ENCODE measurements at places on chromosomes 1 and 21.

DNA sequence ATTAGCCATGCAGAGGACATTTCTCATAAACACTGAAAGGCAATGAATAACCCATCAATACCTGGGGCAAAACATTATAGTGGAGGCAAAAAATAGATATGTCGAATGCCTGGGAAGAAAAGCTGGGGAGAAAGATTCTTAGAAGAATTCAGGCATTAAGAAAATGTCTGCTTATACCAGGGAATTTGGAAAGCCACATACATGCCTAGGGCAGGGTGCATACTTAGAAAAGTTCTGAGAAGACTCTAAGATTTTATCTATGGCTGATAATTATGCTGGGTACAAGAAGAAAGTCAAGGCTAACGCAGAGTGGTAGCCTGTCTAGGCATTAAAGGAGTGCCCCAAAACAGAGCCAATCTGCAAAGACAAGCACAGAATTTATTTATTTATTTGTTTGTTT is 18.4 kb downstream of the SLAMF6 start:
- DNase-seq: no peak

DNA sequence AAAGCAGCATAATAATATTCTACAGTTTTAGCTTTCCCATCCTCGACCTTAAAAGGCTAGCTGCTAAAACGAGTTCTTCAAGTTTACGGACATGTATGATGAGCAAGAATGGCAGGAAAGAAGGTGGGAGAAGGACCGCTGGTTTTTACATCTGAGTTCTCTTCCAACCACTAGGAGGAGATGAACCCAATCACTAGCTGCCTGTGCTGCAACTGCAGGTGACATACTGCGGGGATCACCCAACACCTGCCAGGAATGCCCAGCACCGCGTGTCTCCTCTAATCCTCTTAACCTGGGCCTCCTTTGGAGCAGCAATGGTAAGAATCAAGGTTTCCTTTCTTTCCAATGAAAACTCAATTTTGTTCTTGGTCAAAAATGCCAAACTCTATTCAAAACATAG is 23.5 kb downstream of the TOR3A start:
- DNase-seq: no peak

GRCh38 chr1:246907472-246907871 is 24.3 kb downstream of the AHCTF1 start:
- peak; percentile 19 for DNase-seq

GRCh38 chr1:200029822-200030152 is 2.3 kb downstream of the NR5A2 start:
- no peak for DNase-seq

- no peak for DNase-seq
Measured at GRCh38 chr1:17686258-17686657, 68.9 kb upstream of the ACTL8 start.

DNA sequence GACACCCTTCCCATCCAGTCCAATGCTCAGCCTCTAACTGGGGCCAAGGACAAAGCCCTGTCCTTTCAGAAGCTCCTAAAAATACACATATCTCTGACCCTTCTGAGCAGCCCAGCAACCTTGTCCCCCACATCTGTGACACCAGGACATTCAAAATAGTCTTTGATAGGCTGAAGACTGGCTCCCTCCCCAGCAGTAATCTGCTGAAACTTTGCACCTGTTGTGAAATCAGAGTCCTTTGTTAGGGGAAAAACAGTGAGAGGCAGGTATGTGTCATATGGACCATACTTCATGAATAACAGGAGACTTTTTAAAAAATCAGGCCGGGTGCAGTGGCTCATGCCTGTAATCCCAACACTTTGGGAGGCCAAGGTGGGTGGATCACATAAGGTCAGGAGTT is 82.4 kb upstream of the VAMP3 start:
- DNase-seq: no peak

- DNase-seq: no peak
Measured at GRCh38 chr1:157189986-157190982, 52.1 kb upstream of the ETV3 start.

DNA sequence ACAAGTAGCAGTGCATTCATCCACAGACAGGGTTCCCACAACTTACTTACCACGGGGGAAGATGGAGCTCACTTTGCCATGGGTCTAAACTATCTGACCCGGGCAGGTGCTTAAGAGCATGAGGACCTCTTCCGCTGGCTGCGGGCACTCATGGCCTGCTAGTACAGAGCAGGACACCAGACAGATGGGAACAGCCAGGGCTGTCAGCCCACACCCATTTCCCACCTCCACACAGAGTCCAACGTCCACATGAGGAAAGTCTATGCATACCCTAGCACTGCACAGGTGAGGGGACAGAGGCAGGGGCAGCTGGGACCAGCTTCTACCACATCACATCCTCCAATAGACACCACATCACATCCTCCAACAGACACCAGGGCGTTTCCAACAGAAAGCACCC is 35.8 kb upstream of the PRDM15 start:
- DNase-seq: no peak

DNA sequence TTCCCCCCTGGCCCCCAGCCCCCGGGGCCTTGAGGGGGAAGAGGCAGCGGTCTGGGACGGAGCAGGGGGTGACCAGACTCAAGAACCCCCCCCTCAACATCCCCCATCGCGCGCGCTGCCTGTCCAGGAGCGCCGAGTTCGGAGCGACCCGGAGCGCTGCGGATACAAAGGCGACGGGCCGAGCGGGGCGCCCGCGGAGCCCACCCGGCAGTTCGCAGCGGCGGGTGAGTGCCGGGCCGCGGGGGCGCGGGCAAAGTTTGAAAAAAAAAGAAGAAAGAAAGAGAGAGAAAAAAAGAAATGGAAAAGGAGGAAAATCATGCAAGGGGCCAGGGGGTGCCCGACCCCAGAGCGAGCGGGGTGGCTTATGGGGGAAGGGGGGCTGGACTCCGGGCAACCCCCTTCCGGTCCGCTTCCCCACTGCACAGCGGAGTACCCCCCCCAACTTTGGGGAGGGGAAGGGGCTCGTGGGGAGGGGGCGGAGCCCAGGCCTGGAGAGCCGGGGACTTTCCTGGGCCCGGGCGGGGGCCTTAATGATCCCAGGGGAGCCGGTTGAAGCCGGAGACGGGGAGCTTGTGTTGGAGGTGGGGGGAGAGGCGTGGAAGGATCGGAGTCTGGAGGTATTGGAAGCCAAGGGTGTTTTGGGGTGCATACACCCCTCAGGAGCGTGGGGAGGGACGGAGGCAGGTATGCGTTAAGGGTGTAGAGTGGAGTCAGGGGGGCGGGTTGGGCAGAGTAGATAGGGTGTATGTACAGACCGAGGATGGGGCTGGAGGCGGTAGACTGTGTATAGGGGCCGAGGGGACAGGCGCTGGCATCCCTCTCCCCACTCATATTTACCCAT is 502 bp downstream of the VANGL2 start:
- no peak for DNase-seq

DNA sequence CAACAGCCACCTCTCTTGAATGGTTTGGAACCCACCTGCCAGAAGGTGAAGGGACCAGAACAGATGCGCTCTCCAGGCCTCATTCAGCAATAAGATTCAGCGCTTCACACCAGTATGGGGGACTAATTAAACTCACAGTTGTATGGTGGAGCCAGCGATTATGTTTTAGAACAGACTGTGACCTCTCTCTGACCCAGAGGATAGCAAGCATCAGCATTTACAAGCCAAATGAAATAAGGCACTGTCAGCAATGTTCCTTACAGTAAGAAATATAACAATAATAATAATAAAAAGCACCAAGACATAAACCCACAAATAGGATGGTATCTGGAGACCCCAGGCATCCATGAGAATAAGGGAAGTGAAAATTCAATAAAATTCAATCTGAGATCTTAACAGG is 6.9 kb upstream of the CDC42BPA start:
- no peak for DNase-seq

GRCh38 chr1:228226141-228226874 is 18.5 kb downstream of the OBSCN start:
- DNase-seq: no peak

GRCh38 chr1:31593136-31593665 is 16.9 kb downstream of the TINAGL1 start:
- DNase-seq: no peak

DNA sequence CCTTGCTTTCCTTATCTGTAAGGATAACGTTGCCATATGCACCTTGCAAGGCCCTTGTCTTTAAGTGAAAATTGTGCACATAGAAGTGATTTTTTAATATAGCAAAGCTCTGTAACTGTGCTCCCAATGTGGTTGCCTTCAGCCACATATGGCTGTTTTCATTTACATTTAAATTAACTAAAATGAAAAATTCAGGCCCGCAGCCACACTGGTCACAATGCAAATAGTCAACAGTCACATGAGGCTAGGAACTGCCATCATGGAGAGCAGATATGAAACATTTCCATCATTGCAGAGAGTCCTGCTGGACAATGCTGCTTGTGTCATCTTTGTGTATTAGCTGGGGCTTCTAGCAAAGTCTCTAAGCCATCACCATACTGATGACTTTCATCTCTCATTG is 83.4 kb downstream of the PGBD5 start:
- DNase-seq: no peak

GRCh38 chr1:170470121-170470520 is 61.8 kb upstream of the GORAB start:
- no peak for DNase-seq

DNA sequence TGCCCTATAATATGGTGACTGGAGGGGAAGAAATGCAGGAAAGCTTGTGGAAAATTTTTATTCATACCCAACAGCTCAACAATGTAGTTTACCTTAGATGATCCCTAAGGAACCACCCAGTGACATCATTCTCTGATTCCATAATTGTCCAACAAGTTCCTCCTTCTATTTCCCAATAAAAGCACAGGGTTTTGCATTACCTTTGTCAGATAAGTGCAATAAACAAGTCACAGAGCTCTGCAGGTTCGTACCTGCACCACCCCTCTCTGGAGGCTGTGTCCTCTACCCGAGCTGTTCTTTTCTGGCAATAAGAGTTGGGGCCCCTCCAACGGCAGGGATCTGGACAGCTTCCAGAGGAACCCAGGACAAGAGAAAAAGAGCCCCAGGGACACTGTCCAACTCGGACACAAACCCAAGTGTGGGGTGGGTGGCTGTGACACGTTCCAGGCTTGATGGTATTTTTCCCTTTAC is 38.8 kb downstream of the RCAN1 start:
- no peak for DNase-seq

DNA sequence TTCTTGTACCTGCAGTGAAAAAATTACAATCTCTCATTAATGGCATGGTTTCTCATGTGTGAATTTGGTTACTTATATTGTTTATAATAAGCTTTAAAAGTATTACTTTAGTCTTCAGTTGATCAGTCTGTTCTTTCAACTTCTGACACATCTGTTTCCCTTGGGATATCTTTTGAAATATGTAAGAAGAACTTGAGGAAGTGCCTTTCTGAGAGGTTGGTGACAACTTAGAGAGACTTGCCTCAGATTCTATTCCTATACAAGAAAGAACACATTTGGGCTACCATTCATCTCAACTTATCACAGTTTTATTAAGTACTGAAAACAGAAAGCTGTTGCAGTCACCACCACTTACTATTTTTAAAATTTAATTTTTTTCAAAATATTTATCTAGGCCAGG is 8.1 kb downstream of the AKNAD1 start:
- DNase-seq: no peak

- DNase-seq: no peak
Measured at GRCh38 chr1:70922196-70922595, 125.4 kb downstream of the PTGER3 start.

DNA sequence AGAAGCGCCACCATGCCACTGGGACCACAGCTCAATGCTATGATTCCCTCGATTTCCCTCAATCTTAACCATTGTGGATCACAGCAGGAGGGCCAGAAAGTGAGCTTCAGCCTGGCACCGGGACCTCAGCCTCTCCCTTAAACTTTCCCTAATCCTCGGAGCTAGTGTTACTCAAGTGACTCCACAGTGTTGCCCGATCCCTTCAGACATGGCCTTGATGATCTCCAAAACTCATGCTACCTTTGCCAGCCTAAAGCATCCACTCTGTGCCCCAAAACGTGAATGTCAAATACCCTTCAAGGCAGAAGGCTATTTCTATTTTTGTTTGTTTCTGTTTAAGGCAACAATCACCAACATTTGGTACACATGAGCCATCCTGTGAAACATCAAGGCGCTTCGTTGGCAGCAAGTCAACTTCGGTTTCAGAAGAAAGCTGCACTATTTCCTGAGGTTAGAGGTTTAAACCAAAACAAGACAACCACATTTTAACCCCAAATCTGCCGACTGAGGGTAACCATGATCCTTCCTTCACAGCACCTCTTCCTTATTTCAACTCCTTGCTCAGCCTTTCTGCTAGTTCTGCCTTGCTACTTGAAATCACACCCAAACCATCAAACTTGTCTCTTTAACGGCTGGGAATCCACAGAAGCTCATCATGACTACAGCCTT is 94.4 kb upstream of the KRTAP19-8 start:
- no peak for DNase-seq

GRCh38 chr1:228150120-228150460 is 360 bp downstream of the GJC2 start:
- no peak for DNase-seq

- DNase-seq: no peak
Measured at GRCh38 chr1:157521056-157521455, 31.3 kb downstream of the FCRL5 start.

DNA sequence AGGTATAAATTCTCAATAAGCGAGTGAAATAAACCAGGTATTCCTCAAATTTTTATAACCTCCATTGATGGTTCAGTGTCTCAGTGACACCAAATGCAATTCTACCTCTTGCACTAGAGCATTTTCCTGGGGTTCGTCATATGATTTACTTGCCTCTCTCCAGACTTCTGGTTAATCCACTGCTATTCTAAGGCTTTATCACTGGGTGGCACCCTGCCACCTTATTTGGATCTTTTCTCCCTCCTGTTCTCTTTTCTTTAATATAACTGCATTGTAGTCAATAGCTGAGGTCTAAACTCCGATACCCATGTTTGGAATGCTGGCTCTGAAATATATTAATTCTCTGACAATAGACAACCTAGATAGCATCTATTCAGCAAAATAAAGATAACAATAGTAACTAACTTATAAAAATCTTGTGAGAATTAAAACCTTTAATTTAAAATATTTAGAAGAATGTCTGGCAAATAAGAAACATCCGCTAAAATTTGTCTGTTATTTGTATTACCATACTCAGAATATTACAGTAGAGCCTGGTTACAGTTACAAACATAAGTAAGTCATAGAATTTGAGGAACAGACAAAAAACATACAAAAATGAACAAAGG is 436.4 kb downstream of the PLA2G4A start:
- peak; percentile 43 for DNase-seq

DNA sequence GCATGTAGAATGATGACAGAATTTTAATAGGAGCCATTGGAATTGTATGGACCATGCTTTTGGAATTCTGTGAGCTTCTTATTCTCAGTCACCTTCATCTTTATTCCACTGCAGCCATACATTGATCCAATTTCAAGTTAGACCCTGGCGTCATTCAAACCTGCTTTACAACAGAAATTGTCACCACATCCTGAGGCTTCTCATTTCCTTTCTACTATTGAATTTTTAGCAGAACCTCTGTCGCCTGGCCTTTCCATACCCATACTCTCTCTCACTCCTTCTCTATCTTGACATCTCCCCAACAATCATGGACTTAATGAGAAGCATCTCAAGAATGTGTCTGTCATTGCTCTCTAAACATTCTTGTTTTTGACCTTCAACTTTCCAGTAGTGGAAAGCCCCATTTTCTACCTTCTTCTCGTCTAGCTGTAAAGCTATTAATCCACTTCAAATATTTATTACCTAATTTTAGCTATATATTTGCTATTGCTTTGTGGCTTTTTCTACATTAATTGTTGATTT is 74.1 kb downstream of the CRB1 start:
- no peak for DNase-seq
